ENCODE measurements at places on chromosomes 3 and 15. TPM values are rescaled to one million over a fixed set of nuclear protein-coding genes. Genes with fewer than 3 reads are reported as not detected.

DNA sequence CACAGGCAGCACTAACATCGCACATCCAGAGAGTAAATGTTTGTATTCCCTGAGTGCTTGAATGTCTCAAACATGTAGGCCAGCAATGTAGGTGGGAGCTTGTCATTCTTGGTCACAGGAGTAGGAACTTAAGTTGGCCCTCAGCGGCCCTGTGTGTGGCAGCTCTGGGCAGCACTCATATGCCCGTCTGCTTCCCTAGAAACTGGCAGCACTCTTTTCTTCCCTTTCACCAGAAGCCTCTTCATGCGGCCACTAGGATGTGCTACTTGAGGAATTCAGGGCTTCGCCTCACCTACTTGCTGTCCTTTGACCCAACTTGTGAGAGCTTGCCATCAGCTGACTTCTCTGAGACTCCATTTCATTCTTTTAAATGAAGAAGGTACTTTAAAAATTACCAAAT, 69.5 kb downstream of the TIPARP start:
- no peaks in the 10 kb centered on the region for H3K36me3 ChIP-seq
- no peak overlapping the region for H3K4me3 ChIP-seq
- H3K27ac ChIP-seq, result no peak overlapping the region
- DNase-seq, result no peak
- no peaks in the 10 kb centered on the region for H3K27me3 ChIP-seq

GRCh38 chr3:110261141-110261540, 810.5 kb upstream of the NECTIN3 start:
- no peaks in the 10 kb centered on the region for H3K27me3 ChIP-seq
- H3K4me1 ChIP-seq, result peaks cover 17% of the 10 kb centered on the region
- H3K27ac ChIP-seq, result no peak overlapping the region
- no peaks in the 10 kb centered on the region for H3K36me3 ChIP-seq
- H3K4me3 ChIP-seq, result no peak overlapping the region

DNA sequence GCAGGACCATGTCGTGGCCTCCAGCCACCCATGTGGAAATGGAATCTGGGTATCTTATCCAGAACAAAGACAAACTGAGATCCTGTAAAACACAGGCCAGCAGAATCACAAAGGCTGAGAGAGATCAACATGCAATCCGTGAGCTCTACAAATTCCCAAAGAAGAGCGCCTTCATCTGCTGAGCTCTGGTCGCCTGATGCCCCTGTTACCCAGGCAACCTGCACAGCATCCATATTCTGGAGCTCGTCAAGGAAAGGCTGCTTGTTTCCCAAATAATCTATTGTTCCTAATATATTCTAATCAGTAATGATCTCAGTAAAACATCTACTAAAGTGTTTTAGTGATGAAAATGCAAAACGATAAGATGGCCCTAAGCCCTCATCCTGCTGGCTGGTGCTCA, 133.6 kb downstream of the OCA2 start:
- no peaks in the 10 kb centered on the region for H3K27me3 ChIP-seq
- H3K36me3 ChIP-seq, result no peaks in the 10 kb centered on the region
- DNase-seq, result no peak
- no peak overlapping the region for H3K27ac ChIP-seq
- H3K4me3 ChIP-seq, result no peak overlapping the region

- H3K27ac ChIP-seq, result no peak overlapping the region
- no peak for DNase-seq
- peaks cover 8% of the 10 kb centered on the region for H3K36me3 ChIP-seq
These were observed 464.1 kb upstream of the RARB start for GRCh38 chr3:24963762-24964625.

DNA sequence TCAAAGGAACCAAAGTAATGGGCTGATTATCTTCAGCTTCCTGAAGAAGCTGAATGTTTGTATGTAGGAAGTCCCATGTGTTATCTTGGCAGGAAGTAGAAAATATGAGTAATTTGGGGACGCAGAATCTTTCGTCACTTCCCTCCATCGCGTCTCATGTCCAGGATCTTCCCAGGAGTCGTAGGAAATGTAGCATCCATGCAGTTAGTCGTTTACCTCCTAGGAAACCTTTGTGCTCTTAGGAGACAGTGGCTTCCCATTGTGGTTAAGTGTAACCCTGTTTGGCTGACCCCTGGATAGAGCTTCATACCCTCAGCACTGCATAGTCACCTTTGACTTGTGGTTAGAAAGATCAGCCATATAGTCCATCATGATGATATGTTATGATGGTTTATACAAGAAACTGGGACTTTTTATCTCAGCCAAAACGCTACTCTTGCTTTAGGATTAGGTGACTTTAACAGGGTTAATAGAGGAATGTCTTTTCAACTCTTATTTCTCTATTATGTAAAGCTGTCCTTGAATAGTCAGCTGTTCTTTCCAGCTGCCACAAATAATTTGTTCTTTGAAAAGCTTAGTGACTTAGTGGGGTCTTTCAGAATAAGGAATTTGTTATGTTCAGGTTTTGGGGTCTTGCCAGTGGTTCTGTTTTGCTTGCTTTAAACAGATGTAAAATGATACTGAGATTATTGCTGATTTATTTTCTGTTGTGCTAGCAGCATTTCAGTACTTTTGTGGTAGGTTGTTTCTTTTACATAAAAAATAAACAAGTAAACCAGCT, 92.2 kb downstream of the KLHL25 start:
- H3K27me3 ChIP-seq, result no peaks in the 10 kb centered on the region
- H3K27ac ChIP-seq, result no peak overlapping the region
- DNase-seq, result no peak
- H3K4me3 ChIP-seq, result no peak overlapping the region

DNA sequence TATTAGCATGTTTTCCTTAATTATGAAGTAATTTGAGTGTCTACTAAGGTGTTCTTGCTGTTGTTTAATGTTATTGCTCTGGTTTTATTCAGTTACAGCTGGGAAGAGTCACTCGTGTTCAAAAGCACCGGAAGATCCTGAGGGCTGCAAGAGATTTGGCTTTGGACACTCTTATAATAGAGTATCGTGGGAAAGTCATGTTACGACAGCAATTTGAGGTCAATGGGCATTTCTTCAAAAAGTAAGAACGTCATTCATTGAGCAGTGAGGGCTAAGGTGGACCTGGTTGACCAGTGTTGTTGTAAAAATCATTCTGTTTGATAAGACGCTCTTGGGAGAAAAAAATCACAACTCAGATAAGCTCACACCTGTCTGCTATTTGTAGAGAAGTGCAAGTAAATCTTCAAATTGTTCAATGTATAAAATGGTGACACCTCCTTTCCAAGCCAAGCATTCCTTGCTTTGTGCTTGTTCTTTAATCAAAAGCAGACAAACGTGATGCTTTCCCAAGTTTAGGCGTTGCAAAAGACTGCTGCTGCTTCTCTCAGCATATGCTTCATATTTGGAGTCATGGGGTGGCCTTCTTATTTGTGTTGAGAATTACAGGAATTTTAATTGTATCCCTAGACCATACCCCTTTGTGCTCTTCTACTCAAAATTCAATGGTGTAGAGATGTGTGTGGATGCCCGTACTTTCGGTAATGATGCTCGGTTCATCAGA, 44.2 kb downstream of the SETD5 start:
- H3K4me3 ChIP-seq, result no peak overlapping the region
- peaks cover 48% of the 10 kb centered on the region for H3K36me3 ChIP-seq
- no peak for DNase-seq
- H3K4me1 ChIP-seq, result no peaks in the 10 kb centered on the region

DPPA4 gene
- total RNA-seq, result 14.9 TPM

CSTA gene
- total RNA-seq, result 99.3 TPM

GABRR3 gene
- not detected for total RNA-seq

FBXO40 gene
- not detected for total RNA-seq

BLM gene
- 8.5 TPM for total RNA-seq
